NCI-H2081 (cell line): ENCODE measurements at places on chromosomes 5 and 9.
A peak's percentile ranks its signal among the peaks of the same experiment; 100 is the strongest.

DNA sequence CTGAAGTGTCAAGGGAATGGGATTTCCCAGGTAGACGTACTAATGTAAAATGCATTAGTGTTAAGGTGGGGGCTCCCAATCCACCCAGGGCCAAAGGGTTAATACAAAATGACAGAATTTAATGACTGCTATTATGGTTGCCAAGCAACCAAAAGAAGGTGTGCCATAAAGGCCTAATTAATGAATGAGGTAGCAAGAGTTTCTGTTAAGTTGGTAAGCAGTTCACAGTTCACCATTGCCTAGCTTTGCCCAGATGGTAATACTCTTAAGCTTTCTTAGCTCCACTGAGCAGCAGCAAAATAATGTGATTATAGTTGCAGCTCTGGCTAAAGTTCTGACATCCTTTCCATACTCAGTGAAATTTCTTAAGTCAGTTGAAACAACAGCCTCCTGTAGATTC lies 211.7 kb downstream of the DENND1A start:
- no peak for DNase-seq

GRCh38 chr5:170599756-170600155 lies 95.9 kb downstream of the KCNIP1 start:
- no peak for DNase-seq

- no peak for DNase-seq
These were observed 23.1 kb downstream of the IQGAP2 start for GRCh38 chr5:76425928-76426804.

GRCh38 chr9:35481347-35481975 lies 8.4 kb upstream of the RUSC2 start:
- peak; percentile 56 for DNase-seq

GRCh38 chr9:76817489-76817888 lies 53.3 kb downstream of the PCA3 start:
- DNase-seq, result no peak

GRCh38 chr5:101482931-101483330 lies 579.8 kb upstream of the ST8SIA4 start:
- no peak for DNase-seq

DNA sequence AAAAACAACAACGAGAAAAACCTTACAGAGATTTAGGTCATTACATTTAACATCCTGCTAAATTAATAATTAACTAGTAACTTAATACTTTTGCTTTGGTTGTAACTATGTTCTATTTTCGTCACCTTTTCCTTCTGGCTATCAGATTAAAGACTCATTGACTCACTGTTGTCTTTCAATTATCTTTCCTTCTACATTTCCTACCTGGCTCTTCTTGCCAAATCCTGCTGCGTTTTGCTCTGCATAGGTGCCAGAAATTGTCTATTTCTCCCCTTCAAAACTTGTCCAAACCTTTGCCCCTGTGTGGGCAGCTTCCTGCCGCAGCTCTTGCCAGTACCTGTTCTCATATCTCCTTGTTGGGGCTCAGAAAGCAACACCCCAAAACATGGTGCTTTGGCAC lies 235.5 kb upstream of the ZNF608 start:
- no peak for DNase-seq

GRCh38 chr5:134288610-134289009 lies 62.7 kb upstream of the PPP2CA start:
- no peak for DNase-seq

GRCh38 chr5:19044311-19044710 lies 943.7 kb downstream of the CDH18 start:
- no peak for DNase-seq

DNA sequence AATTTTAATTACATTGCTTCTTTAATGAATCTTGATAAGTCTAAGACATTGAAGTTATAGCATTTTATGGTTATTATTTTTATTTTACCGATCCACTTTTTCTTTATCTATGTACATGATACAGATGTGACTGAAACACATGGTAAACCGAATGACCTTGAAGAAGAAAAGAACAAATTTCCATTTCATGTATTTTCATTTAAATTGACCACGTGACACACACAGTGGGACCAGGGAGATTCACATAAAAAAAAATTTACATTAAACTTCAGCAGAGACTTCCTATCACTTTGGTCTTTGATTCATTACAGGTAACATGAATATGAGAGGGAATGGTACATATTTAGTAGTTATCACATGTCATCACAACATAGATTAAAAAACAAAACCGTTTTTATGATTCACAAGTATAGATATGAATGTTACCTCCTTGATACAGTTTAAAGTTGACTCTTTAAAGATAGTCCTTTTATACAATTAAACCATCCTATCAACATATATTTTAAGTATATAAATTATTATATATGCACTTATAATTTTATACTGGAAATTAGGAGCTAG lies 133.1 kb downstream of the ZCCHC7 start:
- no peak for DNase-seq

DNA sequence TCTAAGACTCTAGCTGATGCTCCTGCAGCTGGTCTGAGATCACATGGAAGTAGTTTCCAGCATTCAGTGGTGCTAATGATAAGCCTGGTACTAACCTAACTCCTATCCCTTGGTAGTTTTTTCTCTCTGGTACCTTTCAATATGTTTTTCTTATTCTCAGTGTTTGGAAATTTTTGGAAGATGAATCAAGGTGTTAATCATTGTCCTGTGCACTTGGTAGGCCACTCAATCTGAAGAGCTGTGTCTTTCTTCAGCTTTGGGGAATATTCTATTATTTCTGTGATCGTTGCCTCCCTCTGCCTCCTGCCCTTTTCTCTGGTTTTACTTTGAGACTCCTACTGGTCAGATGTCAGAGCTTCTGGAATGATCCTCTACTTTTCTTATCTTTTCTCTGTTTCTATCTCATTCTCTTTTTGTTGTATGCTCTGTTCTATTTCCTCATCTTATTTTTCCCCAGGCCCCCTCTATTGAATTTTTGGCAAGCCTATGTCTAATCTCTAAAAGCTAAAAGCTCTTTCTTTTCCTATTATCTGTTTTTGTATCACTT lies 136.8 kb downstream of the APBA1 start:
- DNase-seq, result no peak

- peak; percentile 81 for DNase-seq
These were observed 48.9 kb downstream of the DYNC2I2 start for GRCh38 chr9:128607642-128608350.

DNA sequence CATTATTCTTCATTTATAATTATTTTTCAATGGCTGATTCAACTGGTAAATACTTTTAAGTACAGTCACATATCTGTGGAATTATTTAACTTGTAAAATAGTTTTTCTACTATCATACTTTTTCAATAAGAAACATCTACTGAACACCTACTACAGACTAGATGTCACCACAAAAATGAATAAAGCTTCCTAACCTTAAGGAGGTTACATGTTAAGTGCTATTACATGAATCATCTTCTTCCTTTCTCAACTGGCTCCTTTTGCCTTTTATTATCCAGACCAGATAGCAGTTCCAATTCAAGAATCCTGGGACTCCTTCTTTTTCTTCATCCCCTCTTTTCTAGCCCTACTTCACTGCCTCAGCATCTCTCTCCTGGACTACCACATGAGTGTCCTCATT lies 4.7 kb downstream of the PGGT1B start:
- DNase-seq, result no peak

- peak; percentile 91 for DNase-seq
These were observed 15.0 kb downstream of the LHX6 start for GRCh38 chr9:122213589-122214413.
